Putamen (tissue), 1 donor: ENCODE measurements at places on chromosomes 16 and 17.

DNA sequence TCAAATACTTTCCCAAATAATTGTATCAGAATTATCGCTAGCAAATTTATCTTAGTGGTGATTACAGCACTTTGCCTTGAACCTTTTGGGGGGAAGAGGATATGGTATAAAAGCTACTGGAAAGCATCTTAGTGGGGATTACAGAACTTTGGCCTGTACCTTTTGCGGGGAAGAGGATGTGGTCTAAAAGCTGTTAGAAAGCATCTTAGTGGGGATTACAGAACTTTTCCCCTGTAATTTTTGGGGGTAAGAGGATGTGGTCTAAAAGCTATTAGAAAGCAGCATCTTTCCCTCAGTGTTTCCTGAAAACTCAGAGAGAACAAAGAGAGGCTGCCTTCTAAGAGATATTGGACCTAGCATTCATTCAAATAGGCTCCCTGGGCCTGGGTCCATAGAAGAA lies 4.1 kb downstream of the SLFN12 start:
- no peak for DNase-seq

- no peak for DNase-seq
These were observed 219.7 kb downstream of the TMEM114 start for GRCh38 chr16:8370374-8371270.

GRCh38 chr17:8048236-8048635 lies 9.4 kb downstream of the ALOX15B start:
- DNase-seq, result no peak

DNA sequence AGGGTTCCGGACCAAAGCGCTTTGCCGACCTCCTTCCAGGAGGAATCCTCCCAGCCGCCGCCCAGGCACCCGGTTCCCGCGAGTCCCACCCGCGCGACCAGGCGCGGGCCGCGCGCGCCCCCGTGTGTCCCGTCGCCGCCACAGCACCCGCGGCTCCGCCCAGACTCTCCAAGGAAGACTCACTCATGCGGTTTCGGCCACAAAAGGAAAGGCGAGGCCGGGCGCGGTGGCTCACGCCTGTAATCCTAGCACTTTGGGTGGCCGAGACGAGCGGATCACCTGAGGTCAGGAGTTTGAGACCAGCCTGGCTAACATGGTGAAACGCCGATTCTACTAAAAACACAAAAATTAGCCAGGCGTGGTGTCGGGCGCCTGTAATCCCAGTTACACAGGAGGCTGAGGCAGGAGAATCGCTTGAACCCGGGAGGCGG lies 3.5 kb upstream of the PKMYT1 start:
- peak; percentile 58 for DNase-seq

- DNase-seq, result no peak
These were observed 241.2 kb downstream of the FOXL1 start for GRCh38 chr16:86819533-86819892.

- DNase-seq, result no peak
These were observed 15.9 kb downstream of the EPOP start for GRCh38 chr17:38658741-38659345.

DNA sequence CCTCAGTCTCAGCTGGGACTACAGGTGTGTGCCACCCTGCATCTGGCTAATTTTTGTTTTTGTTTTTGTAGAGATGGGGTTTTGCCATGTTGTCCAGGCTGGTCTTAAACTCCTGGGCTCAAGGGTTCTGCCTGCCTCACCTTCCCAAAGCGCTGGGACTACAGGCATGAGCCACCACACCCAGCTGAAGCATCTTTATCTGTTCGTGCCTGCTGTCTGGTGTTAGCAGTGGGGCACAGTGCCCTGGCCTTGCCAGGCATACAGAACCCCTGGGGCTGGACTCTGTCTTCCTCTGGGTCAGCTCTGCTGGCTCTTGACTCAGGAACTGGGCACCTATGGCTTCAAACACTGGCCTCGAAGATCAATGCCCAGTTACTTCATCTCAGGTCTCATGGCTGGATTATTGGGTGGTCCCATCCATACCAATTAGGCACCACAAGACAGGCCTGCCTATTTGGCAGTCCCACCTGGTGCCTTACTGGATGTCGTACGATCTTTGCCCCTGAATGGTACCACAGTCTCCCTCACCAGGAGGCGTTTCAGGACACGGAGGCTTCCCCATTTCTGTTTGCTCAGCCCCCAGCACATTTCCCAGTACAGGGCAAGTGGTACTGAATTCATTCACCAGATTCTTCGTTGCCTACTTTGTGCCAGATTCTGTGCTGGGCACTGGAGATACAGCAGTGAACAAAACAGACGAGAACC lies 99.3 kb downstream of the RAB11FIP4 start:
- no peak for DNase-seq

- DNase-seq, result no peak
These were observed 85.1 kb downstream of the PRKCA start for GRCh38 chr17:66387392-66387981.

GRCh38 chr16:75256696-75257343 lies 5.4 kb upstream of the BCAR1 start:
- no peak for DNase-seq

DNA sequence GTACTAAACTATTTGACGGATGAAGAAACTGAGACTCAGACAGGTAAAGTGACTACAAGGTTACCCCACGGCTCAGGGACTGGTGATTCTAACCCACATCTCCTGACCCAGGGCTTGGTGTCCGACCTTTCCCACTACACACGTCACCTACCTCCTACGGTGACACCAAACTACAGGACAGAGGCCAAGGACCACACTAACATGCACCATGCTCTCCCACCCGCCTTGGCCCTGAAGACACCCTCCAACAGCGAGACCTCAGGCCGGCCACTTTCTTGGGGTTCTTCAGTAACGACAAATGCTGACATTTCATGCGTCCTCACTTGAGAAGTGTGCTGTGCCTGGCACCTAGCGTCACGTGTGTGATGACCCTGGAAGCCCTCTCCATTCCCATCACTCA lies 6.4 kb downstream of the KNOP1 start:
- no peak for DNase-seq

DNA sequence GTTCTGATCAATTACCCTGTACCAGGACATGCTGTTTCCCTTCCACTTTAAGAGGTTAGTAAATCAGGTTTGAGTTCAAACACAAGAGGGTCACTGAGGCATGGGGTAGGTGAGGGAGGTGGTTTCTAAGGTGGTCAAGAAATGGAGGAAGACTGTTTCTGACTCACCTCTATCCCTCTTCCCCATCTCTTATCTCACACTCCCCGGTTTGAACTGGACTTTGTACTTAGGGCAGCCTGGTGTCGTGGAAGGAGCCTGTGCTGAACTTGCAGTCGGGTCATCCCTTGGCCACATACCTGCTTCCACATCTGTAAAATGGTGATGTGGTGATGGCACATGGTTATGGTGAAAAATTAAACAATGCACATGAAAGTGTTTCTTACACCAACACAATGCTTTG lies 17.2 kb upstream of the TMEM98 start:
- no peak for DNase-seq

DNA sequence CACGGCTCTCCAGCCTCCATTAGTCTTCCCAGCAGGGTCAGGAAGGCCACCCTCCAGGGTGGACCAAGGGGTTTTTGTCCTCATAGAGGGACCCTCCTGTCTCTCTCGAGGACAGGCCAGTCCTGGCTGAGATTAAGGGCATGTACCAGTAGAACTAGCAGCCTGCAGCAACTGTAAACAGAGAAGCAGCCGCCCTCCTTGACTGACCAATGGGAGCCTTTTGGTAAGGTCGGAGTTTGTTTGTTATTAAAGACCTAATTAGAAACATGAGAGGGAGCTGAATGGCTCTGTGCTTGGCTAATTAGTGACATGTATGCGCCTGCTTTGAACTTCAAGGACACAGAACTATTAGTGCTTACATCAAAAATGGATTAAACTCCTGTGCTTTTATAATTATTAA lies 80.0 kb downstream of the CCDC182 start:
- DNase-seq, result no peak

DNA sequence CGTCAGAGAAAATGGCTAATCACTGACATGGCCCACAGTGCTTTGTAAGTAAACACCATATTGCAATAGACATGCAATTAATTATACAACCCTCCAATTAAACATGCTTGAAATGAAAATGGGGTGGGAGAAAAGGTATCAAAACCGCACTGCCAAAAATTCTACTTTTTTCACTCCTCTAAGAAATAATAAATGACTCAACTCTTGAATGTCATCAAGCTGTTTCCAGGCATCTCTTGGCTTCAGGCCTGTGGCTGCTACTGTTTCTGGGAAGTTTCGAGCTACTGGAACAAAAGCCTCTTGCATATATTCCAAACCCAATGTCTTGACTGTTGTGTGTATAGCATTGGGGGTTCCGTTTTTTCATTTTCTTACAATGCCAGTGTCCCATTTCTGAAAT lies 412.6 kb downstream of the RBFOX1 start:
- no peak for DNase-seq

- no peak for DNase-seq
These were observed 59.3 kb downstream of the IKZF3 start for GRCh38 chr17:39804839-39805238.

DNA sequence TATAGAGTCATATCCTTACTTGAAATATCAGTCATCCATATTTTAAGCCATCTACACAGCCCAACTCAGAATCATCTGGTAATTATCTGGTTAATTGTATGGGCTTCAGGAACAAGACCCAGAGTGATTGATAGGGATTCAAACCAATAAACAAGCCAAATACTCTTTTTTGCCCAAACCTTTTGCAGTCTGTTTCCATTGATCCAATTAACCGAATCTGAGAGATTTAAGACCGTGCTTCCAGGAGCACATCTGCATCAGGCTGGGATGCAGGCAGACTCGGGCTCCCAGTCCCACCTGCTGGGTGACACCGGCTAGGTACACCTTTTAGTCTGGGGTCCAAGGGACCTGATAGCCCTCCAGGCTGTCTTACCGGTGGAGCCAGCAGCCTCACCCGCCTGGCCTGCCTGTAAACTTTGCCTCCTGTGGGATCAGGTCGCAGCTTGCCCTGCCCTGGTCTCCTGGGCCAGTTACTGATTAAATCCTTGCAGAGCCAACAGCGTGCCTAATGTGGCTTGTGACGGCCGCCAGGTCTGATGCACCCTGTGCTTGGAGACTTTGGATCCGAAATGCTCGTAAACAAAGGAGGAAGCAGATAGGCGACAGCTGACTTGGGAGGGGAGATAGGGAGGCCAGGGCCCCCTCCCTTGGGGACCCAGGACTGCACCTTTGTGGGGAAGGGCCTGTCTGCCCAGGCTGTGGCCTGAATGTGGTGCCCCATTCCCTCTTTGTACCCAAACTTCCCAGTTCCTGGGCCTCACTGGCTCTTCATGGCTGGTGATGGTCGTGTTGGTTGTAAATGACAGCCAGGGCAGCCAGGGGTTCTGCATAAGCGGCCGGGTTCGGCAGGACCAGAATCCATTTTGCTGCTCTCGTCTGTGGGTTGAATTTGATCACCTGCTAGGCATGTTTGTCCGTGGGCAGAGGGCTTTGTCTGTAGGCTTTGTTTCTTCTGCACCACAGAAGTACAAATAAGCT lies 3.8 kb downstream of the CMIP start:
- no peak for DNase-seq

DNA sequence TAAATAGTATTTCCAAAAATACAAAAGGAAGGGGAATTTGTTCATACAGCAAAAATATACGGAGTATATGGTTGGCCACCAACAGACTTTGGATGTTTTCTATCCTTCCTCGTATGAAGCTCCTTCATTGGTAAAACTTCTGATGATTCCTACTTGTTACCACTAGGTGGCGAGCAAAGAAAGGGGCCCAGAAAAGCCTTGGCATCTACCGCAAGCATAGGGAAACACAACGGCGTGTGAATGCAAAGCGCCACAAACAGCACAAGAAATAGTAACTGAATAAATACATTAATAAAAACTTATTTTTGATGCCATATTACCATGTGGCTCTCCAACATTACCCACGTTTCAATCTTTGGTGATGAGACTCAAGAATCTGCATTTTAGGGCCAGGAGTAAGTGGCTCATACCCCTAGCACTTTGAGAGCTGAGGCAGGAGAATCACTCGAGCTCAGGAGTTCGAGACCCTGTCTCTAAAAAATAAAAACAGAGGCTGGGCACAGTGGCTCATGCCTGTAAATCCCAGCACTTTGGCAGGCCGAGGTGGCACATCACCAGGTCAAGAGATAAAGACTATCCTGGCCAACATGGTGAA lies 34.5 kb downstream of the YWHAE start:
- peak; percentile 74 for DNase-seq

- DNase-seq, result no peak
These were observed 63.1 kb downstream of the SPAG9 start for GRCh38 chr17:51057534-51057933.

DNA sequence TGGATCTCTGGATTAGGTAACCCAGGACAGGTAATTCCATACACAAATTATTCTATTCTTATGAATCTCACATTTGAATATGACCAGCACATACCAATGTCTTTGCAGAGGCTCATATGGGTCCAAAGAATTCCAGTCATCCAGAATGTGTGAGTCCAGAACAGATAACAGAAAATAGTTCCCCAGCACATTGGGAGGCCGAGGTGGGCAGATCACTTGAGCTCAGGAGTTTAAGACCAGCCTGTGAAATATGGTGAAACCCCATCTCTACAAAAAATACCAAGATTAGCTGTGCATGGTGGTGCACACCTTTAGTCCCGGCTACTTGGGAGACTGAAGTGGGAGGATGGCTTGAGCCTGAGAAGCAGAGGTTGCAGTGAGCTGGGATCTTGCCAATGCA lies 26.9 kb downstream of the HYDIN start:
- DNase-seq, result no peak

GRCh38 chr17:66441101-66441661 lies 138.8 kb downstream of the PRKCA start:
- DNase-seq, result no peak

GRCh38 chr16:52843381-52843780 lies 209.3 kb downstream of the CHD9NB start:
- DNase-seq, result no peak

GRCh38 chr16:3980253-3981111 lies 100.0 kb upstream of the CREBBP start:
- no peak for DNase-seq

GRCh38 chr17:36823850-36824677 lies 113.2 kb upstream of the LHX1 start:
- DNase-seq, result no peak

- no peak for DNase-seq
These were observed 127.2 kb downstream of the CDH8 start for GRCh38 chr16:61909074-61909473.

- no peak for DNase-seq
These were observed 8.2 kb downstream of the PRPSAP1 start for GRCh38 chr17:76345377-76345974.

DNA sequence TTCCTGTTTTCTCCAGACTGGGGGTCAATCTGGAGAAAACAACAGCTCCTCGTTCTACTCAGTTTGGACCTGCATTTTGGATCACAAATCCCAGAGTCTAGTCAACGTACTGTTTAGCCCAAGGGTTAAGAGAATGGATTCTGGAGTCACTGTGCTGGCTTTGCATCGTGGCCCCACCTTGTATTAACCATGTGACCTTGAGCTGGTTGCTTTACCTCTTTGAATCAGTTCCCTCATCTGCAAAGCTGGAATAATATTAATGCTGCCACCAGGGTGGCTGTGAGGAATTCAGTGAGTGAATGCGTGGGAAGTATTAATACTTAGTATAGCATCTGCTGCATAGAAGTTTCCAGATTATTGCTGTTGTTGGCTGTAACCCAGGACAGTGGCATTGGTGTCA lies 11.3 kb upstream of the DHRS7C start:
- DNase-seq, result peak; percentile 34
